ENCODE measurements at places on chromosomes 6 and 20.
A peak's percentile ranks its signal among the peaks of the same experiment; 100 is the strongest.

DNA sequence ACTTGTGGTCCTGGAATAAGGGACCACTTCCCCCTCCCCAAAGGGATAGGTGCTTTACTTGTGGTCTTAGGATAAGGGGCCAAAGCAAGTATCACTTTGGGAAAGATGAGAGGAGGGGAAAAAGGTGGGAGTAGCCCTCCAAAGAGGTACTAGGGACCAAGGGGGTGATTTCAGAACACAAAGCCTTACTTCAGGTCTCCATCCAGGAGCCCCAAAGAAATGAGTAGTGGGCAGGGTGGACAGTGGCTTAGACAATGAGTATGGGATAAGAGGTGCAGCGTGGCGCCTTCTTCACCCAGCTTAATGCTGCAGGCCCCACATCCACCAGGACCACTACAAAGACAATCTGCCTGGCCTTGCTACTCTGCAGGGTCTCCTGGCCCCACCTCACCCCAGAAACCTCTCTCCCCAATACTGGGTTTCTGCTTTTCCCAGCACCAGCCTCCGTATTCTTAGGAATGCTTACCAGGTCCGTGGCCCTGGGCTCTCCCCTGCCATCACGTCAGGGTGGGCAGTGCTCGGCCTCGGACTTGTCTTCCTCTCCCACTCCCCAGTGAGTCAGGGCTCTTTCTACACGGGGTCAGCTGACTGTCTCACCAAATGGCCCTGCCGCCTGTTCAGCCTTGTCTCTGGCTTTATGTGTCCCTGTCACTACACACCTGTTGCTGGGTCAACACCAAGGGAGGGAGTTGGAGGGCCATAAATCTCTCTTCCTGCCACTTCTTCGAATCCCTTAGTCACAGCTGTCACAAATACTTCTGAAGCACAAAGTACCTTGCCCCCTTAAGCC lies 3.1 kb downstream of the NNAT start:
- no peak for DNase-seq

GRCh38 chr6:37288247-37288646 lies 30.3 kb upstream of the TMEM217 start:
- no peak for DNase-seq

DNA sequence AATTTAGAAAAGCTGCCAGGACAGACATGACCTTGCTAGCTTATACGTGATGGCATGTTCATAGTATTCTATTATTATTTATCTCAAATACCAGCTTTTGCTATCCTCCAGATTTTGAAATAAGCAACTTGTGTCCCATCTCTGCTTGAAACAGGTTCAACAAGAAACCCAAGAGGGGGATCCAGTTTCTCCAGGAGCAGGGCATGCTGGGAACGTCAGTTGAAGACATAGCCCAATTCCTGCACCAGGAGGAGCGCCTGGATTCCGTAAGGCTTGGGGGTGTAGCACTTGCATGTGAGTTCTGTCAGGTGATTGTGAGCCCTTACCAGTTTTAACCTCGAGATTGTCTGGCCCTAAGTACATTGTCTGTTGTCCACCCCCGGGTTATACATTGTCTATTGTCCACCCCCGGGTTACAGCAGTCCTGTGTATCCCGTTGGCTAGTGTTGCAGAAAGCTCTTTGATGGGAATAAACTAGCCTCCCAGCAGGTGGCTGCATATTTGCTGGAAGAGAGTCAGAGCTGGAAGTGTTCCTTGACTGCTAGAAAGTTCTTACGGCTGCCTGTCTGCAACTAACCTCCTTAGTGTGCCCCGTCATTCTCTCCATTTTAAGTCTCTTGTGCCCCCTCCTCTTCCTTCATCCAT lies 61.4 kb upstream of the CSE1L start:
- no peak for DNase-seq

GRCh38 chr20:48846516-48847492 lies 19.0 kb upstream of the PREX1 start:
- no peak for DNase-seq

GRCh38 chr20:48293671-48294070 lies 508.4 kb upstream of the SULF2 start:
- no peak for DNase-seq

DNA sequence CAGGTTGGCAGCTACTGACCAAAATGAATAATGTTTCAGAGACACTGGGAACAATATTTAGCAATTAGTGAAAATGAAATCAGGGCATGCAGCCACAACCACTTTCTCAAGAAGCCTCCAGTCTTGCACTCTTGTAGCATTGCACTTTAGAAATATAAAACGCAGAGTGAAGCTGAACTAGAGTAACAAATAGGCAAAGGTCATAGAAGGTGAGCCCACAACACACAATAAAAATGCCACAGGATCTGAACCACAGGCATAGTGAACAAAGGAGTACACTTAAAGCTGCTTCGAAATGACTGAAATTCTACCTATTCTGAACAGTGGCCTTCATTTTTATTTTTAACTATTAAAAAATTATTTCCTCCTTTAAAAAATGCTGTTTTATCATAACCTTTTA lies 25.0 kb downstream of the DDO start:
- DNase-seq = no peak

DNA sequence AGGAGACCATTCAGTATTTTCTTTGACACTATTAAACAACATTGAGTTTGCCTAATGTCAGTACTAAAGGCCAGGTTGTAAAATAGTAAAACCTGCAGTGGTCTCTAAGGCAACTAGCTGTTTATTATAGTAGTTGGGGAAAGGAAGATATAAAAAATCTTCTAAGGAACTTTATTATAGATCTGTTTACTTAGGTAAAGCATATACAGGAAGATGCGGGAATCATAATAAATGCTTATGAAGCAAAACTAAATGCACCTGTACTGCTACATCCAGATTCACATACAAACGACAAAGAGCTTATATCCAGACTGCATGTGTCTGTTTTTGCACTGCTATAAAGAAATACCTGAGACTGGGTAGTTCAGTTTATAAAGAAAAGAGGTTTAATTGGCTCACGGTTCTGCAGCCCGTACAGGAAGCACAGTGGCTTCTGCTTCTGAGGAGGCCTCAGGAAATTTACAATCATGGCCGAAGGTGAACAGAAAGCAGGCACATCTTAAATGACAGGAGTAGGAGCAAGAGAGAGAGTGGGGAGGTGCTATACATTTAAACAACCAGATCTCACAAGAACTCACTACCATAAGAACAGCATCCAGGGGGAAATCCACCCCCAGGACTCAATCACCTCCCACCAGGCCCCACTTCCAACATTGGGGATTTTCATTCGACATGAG lies 8.7 kb upstream of the TRIM39 start:
- no peak for DNase-seq

GRCh38 chr6:15595461-15596173 lies 67.2 kb downstream of the DTNBP1 start:
- DNase-seq = no peak

GRCh38 chr20:32296819-32297420 lies 19.5 kb downstream of the KIF3B start:
- DNase-seq = no peak

- DNase-seq = peak; percentile 20
Measured at GRCh38 chr6:22001396-22002027, 295.3 kb downstream of the PRL start.

DNA sequence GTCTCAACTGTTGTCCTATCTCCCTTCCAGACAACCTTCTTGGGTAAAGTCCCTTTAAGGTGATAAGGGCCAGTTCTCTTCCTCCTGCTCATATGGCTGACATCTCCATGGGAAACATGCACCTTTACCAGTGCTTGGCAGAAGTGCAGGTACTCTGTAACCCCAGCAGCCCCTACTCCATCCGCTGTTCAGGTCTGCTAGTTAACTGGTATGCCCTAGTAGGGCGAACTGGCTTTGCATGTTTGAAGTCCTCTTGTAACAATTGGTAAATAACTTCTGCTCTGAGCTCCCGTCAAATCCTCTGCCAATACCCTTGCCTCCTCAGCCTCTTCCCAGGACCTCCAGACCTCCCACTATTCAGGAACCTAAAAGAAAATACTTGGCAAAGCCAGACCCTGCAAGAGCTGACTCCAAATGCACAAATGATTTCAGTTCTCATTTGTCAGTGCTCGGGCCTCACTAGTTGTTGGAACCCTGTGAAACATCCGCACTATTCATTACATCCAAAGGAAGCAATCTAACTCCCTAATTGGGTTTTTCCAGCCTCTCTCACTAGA lies 703.7 kb downstream of the MAFB start:
- DNase-seq = no peak

- DNase-seq = peak; percentile 57
Measured at GRCh38 chr20:31708736-31709534, 13.7 kb downstream of the BCL2L1 start.

GRCh38 chr20:21229163-21229562 lies 74.0 kb upstream of the XRN2 start:
- no peak for DNase-seq

- DNase-seq = no peak
Measured at GRCh38 chr6:34696189-34696738, 303 bp downstream of the ILRUN start.

- DNase-seq = no peak
Measured at GRCh38 chr6:33983721-33984465, 162.0 kb downstream of the GRM4 start.

DNA sequence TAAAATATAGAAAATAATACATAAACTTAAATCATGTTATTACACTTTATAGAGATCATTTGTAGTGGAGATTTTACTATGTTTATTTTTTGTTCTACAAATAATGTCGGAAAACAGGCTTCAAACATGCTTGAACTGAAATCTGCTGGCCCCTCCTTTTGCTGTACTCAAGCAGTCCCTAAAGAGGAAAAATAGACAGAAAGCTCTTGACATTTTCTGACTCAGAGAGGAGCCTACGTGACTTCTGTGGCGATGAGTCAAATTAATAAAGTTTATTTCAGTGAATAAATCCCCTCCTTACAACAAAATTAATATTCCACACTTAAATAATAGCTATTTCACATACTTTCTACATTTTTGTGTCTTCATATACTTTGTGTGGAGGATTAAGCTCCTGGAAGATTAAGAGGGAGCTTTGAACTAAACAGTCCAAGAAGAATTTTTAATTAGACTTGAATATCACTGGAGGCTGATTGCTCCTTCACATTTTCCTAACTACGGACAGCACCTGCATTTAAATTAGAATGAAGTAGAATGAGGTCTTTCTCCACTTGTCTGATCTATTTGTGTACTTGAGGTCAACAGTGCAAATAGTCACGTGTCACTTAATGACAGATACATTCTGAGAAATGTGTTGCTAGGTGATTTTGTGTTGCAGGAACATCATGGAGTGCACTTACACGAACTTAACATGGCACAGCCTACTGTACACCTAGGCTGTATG lies 1.7 kb upstream of the TREM1 start:
- peak; percentile 66 for DNase-seq

DNA sequence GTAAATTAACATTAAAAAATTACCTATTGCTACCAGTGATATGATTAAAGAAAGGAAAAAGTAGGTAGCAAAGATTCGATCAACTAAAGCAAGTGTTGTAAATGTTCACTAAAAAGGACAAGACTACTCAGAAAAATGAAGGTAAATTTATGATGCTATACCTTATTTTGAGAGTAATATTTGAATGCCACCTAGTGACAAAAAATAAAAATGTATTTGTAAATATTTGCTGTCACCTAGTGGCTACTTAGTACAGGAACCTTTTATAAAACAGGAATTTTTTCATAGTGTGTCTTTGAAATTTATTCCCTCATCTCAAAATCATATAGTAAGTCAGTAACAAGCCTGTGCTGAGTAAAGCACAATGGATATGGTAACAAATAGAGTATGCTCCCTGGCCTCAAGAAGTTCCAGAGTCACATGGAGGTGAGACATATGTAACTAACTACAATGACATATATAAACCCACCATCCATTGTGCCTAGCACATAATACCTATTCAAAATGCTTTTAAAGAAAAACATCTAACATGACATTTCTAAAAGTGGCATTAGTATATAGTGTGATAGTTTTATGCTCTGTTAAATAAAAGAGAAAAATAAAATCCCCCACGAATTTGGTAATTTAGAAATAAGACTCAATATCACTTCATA lies 193.1 kb upstream of the SIM1 start:
- DNase-seq = peak; percentile 32

GRCh38 chr6:21080221-21080620 lies 513.3 kb upstream of the SOX4 start:
- no peak for DNase-seq

- no peak for DNase-seq
Measured at GRCh38 chr6:40328986-40329545, 258.1 kb downstream of the LRFN2 start.

- no peak for DNase-seq
Measured at GRCh38 chr6:30184417-30185031, 21.2 kb downstream of the TRIM15 start.

DNA sequence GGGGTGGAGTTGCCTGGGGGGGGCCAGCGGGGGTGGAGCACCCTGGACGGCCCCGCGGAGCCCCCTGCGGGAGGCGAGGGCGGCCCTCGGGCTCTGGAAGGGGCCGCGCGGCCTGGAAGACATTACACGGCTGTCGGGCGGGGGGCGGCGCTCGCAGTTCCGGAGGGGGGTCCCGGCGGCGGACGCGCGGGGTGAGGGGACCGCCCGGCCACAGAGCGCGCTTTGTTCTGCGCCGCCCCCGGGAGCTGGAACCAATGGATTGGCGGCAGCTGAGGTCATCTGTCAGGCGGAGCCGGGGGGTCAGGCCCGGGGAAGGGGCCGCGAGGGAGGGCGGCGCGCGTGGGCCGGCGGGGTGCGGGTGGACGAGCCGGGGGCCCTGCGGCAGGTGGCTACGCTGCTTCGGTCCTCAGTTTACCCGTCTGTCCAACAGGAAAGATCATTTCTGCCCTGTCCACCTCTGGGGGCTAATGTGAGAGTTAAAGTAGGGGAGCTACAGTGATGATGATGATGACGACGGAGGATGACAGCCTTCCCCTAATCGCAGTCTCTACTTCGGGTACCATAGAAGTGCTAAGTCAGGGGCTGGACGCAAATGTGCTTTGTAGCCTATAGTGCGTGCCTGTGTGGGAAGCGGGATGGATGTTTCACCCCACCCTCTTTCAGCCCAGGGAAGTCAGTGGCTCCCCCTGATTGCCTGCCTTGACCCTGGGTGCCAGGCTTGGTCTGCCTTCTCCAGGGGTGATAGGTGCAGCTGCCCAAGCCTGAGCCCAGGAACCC lies 10.4 kb downstream of the SRXN1 start:
- DNase-seq = peak; percentile 88

DNA sequence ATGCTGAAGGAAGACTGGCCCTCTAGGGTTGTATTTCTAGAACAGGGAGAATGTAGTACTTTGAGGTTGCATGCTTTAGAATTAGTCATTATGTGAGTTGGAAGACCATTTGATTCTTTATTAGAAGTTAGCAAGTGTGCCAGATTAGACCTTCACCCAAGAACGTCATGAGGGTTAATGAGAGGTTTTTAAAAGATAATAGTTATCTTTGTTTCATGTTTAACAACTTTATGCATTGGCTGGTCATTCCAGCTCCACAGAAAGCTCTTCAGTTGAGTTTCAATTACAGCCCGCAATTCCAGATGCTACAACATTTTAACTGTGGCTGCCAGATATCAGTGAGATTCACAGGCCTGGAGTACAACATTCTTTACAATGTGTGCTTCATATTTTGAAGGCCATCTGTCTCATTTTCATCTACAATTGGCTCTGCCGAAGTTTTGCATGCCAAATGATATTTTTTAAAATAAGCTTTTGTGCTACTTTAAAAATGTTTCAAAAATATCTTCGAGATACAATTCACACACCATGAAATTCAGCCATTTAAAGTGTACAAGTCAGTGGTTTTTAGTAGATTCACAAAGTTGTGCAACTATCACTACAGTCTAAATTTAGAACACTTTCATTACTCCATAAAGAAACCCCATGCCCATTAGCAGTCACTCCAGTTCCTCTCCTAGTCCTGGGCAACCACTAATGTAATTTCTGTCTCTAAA lies 61.1 kb upstream of the FBXO30 start:
- no peak for DNase-seq

- DNase-seq = no peak
Measured at GRCh38 chr6:91088515-91088914, 501.6 kb upstream of the MAP3K7 start.

Measured in stomach (tissue), 19 donors.